ENCODE measurements at places on chromosomes 6 and 20. TPM values are rescaled to one million over a fixed set of nuclear protein-coding genes. Genes with fewer than 3 reads are reported as not detected.
A peak's percentile ranks its signal among the peaks of the same experiment; 100 is the strongest.

GRCh38 chr6:11055127-11055627, 11.1 kb upstream of the ELOVL2 start:
- no peaks in the 10 kb centered on the region for H3K36me3 ChIP-seq
- no peaks in the 10 kb centered on the region for H3K27me3 ChIP-seq
- H3K4me1 ChIP-seq, result no peaks in the 10 kb centered on the region
- H3K4me3 ChIP-seq, result no peak overlapping the region
- no peak for DNase-seq
- no peak overlapping the region for H3K27ac ChIP-seq

DNA sequence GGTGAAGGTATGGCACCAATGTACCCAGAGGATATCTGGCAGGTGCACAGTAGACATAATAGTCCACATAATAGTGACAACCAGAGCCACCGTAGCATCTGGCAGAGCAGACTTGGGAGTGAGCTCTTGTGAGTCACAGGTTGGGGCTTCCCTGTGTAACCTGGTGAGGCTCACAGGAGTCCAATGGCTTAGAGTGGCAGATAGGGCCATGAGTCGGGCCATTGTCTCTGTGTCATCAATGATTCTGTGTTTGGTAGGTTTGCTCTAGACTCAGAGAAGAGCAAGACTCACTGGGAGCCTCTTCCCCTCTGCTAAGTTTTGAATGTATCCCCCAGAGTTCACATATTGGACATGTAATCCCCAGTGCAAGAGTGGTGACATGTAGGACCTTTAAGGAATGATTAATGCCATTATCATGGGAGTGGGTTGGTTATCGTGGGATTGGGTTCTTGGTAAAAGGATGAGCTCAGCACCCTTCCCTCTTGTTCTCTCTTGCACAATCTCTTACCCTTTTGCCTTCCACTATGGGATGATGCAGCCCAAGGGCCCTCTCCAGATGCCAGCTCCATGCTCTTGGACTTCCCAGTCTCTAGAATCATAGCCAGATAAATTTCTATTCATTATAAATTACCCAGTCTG, 22.6 kb upstream of the SIRPA start:
- H3K4me3 ChIP-seq, result no peak overlapping the region
- no peaks in the 10 kb centered on the region for H3K4me1 ChIP-seq
- no peaks in the 10 kb centered on the region for H3K27me3 ChIP-seq

DNA sequence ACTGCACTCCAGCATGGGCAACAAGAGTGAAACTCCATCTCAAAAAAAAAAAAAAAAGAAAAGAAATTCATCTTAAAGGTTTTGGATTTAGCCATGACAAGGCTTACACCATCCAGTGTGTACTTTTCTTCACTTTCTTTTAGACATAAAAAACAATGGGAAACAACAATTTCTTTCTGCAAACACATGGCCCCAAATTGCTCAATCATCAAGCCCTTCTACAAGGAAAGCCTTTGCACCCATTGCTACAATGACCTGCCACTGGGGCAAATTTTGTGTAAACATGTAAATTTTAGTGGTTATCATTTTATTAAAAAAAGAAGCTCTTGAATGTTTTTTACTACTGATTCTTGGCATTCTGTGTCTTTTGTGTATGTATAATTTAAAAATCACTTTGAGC, 131.8 kb upstream of the QKI start:
- no peak overlapping the region for H3K27ac ChIP-seq
- no peak overlapping the region for H3K4me3 ChIP-seq
- H3K27me3 ChIP-seq, result no peaks in the 10 kb centered on the region
- H3K36me3 ChIP-seq, result no peaks in the 10 kb centered on the region
- DNase-seq, result no peak

- H3K27me3 ChIP-seq, result no peaks in the 10 kb centered on the region
- H3K4me1 ChIP-seq, result no peaks in the 10 kb centered on the region
- DNase-seq, result no peak
- no peak overlapping the region for H3K4me3 ChIP-seq
Observed at GRCh38 chr6:166439366-166440091, 56.8 kb upstream of the MPC1 start.

DNA sequence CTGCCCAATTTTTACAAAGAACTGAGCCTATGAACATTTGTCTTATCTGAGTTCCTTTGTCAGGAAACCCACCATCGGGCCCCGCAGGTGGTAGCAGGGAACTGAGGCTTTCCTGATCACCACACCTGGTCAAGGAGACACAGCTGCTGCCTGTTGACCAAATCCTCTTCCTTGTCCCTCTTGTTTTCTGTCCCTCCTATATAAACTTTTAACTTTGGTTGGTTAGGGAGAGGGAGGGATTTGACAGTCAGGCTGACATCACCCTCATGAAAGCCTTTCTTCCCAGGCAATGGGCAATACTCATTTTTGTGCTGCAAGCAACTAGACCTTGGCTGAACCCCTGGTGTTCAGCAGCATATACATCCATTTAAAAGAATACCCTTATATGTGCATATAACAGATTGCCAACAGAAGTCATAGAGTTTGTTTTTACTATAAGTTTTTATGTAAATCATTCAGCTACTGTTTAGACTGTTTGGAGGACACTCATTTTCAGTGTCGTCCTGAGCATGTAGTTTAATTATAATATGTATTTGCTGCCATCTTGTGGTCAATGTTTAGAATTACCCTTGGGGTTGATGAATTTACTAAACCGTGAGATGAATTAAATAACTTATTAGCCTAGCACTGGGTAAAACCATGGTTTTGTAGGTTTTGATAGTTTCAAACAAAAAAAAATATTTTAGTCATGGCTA, 17.0 kb downstream of the CRISP1 start:
- H3K27me3 ChIP-seq, result peaks cover 19% of the 10 kb centered on the region
- no peak overlapping the region for H3K4me3 ChIP-seq
- H3K4me1 ChIP-seq, result no peaks in the 10 kb centered on the region
- no peak for DNase-seq
- H3K36me3 ChIP-seq, result no peaks in the 10 kb centered on the region
- no peak overlapping the region for H3K27ac ChIP-seq

- H3K36me3 ChIP-seq, result no peaks in the 10 kb centered on the region
- no peaks in the 10 kb centered on the region for H3K4me1 ChIP-seq
- H3K27ac ChIP-seq, result no peak overlapping the region
- H3K27me3 ChIP-seq, result peaks cover 6% of the 10 kb centered on the region
- H3K4me3 ChIP-seq, result no peak overlapping the region
Observed at GRCh38 chr20:52402950-52403349, 211.4 kb upstream of the ZFP64 start.

DNA sequence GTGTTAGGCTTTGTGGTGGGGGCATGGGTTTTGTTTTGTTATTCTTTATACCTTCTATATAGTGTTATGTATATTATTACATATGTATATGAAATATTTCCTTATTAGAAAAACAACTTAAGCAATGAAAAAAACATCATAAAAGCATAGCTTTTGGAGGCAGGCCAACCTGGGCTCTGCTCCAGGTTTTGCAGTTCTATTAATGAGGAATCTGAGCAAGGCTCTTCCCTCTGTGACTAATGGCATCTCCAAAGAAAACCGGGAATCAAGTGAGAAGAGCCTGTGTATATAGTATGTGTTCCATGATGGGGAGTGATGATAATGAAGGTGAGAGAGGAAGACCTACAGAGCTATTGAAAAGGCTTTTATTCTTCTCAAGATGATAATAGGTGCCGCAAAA, 291.1 kb downstream of the CLIC5 start:
- no peaks in the 10 kb centered on the region for H3K27me3 ChIP-seq
- no peak overlapping the region for H3K4me3 ChIP-seq
- no peaks in the 10 kb centered on the region for H3K4me1 ChIP-seq
- peak; percentile 13 for DNase-seq

GRCh38 chr6:47342824-47343223, 33.1 kb upstream of the TNFRSF21 start:
- no peak for DNase-seq
- H3K4me1 ChIP-seq, result no peaks in the 10 kb centered on the region
- H3K27me3 ChIP-seq, result no peaks in the 10 kb centered on the region
- no peak overlapping the region for H3K27ac ChIP-seq
- H3K4me3 ChIP-seq, result no peak overlapping the region
- no peaks in the 10 kb centered on the region for H3K36me3 ChIP-seq

- no peak for DNase-seq
- no peaks in the 10 kb centered on the region for H3K36me3 ChIP-seq
- no peaks in the 10 kb centered on the region for H3K27me3 ChIP-seq
- H3K4me1 ChIP-seq, result peaks cover 12% of the 10 kb centered on the region
Observed at GRCh38 chr20:31894980-31895675, 24.7 kb downstream of the TTLL9 start.

DNA sequence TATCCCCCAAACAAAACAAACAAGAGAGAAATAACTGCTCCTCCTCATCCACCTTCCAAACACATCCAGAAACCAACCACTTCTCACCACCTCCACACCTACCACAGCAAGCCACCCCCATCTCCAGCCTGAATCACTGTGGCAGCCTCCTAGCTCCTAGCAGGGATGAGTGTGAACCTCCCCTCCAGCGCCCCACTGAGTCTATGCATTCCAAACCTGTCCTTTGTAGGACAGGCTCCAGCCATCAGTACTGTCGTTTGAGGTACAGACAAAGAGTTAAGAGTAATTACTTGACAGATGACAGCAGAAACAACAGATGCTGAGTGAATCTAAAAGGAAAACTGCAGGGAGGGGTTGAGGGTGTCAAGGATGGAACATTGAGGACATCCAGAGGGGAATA, 2.4 kb downstream of the METTL24 start:
- DNase-seq, result no peak
- no peaks in the 10 kb centered on the region for H3K27me3 ChIP-seq
- H3K27ac ChIP-seq, result no peak overlapping the region
- H3K4me3 ChIP-seq, result no peak overlapping the region

DNA sequence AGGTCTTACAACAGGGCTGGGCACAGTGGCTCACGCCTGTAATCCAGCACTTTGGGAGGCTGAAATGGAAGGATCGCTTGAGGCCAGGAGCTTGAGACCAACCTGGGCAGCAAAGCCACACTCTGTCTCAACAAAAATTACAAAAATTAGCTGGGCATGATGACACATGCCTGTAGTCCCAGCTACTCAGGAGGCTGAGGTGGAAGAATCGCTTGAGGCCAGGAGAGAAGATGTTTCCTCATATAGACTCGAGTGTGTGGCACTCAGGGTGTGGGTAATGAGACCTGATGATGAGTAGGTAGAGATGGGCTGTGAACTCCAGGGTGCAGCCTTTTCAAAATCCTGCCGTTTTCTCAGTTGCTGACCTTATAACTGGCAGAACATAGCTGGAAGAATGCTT, 125.3 kb upstream of the FOXO3 start:
- DNase-seq, result no peak
- no peak overlapping the region for H3K27ac ChIP-seq
- no peaks in the 10 kb centered on the region for H3K27me3 ChIP-seq
- no peak overlapping the region for H3K4me3 ChIP-seq
- no peaks in the 10 kb centered on the region for H3K4me1 ChIP-seq

DNA sequence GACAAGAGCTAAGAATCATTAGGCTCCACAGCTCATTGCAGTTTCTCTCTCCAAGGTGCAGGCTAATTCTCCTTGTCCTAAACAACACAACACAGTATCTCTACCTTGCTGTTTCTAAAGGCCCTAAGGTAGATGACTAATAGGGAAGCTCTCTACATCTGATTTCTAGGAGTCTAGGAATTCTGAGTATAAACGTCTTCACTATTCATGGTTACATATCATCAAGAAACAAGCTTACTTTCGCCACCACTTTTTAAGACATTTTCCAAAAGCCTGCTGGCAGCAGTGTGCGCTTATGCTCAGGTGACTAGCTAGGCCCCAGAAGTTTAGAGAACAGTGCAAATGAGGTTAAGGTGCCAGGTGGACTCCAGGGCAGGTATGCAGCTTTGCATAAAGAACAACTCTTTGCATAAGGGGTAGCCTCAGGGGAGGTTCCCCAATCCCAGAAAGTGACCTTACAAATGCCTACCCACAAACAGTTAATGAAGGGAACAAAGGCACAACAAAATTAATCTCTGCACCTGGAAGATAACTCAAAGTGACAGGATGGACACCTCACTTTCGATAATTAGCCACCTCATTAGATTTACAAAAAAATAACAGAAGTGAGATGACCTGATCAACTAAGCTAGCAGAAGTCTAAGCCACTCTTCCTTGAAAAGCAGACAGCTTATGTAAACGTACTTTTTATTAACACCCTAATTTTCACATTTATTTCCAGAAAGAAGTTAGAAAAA, 20.1 kb downstream of the B4GALT5 start:
- no peak overlapping the region for H3K27ac ChIP-seq
- no peak for DNase-seq
- H3K4me1 ChIP-seq, result peaks cover 22% of the 10 kb centered on the region

DNA sequence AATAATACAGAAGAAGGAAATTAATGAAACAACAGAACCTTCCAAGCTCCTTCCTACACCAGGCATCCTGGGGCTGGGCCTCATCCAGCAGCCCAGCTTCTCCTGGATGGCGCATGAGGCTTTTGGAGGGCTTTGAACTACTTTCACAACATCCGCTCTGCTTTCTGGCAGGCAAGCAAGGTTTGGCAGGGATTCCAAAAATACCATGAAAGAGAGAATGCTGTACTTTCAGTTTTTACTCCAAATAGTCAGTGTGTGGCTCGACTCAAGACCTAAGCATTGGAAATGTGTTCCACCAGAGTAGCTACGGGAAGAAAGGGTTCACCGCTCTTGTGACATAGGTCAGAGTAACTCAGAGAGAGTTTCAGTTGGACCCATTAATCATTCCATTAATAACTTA, 125.4 kb downstream of the OPRM1 start:
- no peaks in the 10 kb centered on the region for H3K36me3 ChIP-seq
- no peaks in the 10 kb centered on the region for H3K4me1 ChIP-seq
- H3K27me3 ChIP-seq, result no peaks in the 10 kb centered on the region
- no peak overlapping the region for H3K27ac ChIP-seq
- DNase-seq, result no peak

GRCh38 chr6:106421496-106421895, 61.0 kb downstream of the CRYBG1 start:
- no peak overlapping the region for H3K27ac ChIP-seq
- H3K27me3 ChIP-seq, result no peaks in the 10 kb centered on the region
- H3K4me1 ChIP-seq, result no peaks in the 10 kb centered on the region
- H3K4me3 ChIP-seq, result no peak overlapping the region

GRCh38 chr6:112122756-112123155, 35.4 kb downstream of the FAM229B start:
- no peak overlapping the region for H3K4me3 ChIP-seq
- DNase-seq, result no peak
- no peaks in the 10 kb centered on the region for H3K4me1 ChIP-seq
- no peaks in the 10 kb centered on the region for H3K27me3 ChIP-seq
- H3K36me3 ChIP-seq, result no peaks in the 10 kb centered on the region
- no peak overlapping the region for H3K27ac ChIP-seq

- peaks cover 5% of the 10 kb centered on the region for H3K4me1 ChIP-seq
- peak overlapping the region; percentile 71 for H3K27ac ChIP-seq
- H3K27me3 ChIP-seq, result no peaks in the 10 kb centered on the region
- no peak for DNase-seq
Observed at GRCh38 chr20:5120185-5120476, 373 bp upstream of the PCNA start.

GRCh38 chr6:53768636-53769035, 26.2 kb upstream of the LRRC1 start:
- H3K27me3 ChIP-seq, result no peaks in the 10 kb centered on the region
- no peak overlapping the region for H3K4me3 ChIP-seq

- no peak for DNase-seq
- H3K4me3 ChIP-seq, result no peak overlapping the region
- H3K27me3 ChIP-seq, result no peaks in the 10 kb centered on the region
- no peaks in the 10 kb centered on the region for H3K4me1 ChIP-seq
- H3K27ac ChIP-seq, result no peak overlapping the region
- no peaks in the 10 kb centered on the region for H3K36me3 ChIP-seq
Observed at GRCh38 chr6:73064266-73064665, 161.0 kb downstream of the KHDC1L start.

The SLC24A3 gene
- 0.60 TPM for total RNA-seq

The SAMD3 gene
- not detected for total RNA-seq

The C6orf132 gene
- total RNA-seq, result 2.5 TPM

The SLC16A10 gene
- 7.1 TPM for total RNA-seq

The TREML2 gene
- total RNA-seq, result not detected

The FILIP1 gene
- 207 TPM for total RNA-seq

The CCM2L gene
- 7.2 TPM for total RNA-seq

The MAPK13 gene
- total RNA-seq, result 0.68 TPM

The CTAGE9 gene
- total RNA-seq, result not detected

The IDH3B gene
- 212 TPM for total RNA-seq

Measured in heart right ventricle (tissue), 16 donors.